ENCODE measurements at places on chromosomes 1 and 21. TPM values are rescaled to one million over a fixed set of nuclear protein-coding genes. Genes with fewer than 3 reads are reported as not detected.

DNA sequence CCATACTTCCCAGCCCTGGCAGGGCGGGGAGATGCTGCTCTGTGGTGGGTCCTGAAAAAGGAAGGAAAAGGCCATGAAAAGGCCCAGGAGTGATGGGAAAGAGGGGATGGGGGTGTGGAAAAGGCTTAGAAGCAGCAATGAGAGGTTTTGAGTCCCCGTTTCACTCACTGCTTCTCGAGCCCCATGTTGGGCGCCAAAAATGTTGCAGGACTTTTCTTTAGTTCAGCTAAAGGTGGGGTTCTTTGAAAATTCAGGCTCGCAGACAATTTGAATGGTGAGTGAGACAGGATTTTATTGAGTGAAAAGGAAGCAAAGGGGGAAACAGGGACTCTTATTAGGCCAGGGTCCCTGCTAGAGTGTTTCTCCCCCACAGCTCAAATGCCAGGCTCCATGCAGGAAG, 93.1 kb downstream of the MRPS6 start:
- DNase-seq = no peak

IGSF9 gene
- not detected for polyA plus RNA-seq

GRCh38 chr1:194372266-194372665, 1185.9 kb upstream of the B3GALT2 start:
- DNase-seq = no peak

DNA sequence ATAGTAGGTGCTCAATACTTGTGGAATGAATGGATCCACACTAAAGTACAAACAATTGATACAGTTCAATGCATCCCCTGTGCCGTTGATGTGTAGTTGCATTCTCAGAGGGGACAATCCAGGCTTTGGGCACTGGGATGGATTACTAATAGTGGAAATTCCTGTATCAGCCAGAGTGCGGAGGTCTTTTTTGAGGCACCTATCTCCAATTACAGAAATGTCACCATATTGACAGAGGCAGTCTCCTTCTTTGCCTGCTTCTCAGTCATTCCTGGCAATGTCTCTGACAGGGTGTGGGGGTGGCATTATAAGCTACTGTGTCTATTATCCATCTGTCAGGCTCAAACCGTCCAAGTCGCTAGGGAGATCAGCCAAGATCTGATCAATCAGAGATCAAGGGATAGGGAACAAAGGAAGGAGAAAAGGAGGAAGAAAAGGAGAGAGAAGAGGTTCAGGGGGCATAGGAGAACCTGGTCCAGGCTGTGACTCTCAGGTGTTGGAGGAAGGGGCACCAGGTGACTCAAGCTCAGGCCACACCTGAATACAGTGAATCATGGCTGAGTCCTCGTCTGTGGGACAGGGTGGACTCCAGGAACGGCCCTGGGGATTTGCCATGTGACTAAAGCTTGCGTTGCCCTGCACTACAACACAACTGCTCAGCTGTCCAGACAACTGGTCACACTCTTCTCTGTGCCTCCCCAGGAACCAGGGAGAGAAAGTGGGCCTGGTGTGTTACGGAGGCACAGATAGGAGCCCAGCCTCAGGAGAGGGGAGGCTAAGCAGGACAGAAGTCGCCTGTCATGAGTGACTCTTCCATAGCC, 3.4 kb upstream of the LAMB3 start:
- no peak for DNase-seq

DNA sequence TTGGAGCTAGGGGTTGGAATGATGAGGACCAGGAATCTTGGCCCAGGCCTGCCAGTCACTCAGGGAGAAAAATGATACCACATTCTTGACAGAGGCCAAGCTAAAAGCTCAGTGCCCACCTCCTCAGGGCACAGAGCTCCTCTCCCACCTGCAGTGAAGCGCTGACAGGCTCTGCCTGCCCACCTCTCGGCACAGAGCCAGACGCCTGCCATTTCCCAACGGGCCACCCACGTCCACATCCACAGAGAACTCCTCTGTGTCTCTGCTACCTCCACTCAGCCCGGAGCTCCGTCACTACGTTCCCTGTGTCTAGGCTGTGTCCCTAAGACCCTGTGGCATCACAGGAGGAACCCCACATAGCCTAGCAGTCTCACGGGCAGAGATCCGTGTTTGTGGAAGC, 60.8 kb downstream of the MRPL37 start:
- no peak for DNase-seq

All from AG04450 (cell line).